T-helper 2 cell treated with Interferon-gamma antibody and Interleukin-4, amounts not matched to agents 5 μg/mL and 100 μg/mL, for 36 hours (primary cell): ENCODE measurements at places on chromosomes 3 and 15.
A peak's percentile ranks its signal among the peaks of the same experiment; 100 is the strongest.

DNA sequence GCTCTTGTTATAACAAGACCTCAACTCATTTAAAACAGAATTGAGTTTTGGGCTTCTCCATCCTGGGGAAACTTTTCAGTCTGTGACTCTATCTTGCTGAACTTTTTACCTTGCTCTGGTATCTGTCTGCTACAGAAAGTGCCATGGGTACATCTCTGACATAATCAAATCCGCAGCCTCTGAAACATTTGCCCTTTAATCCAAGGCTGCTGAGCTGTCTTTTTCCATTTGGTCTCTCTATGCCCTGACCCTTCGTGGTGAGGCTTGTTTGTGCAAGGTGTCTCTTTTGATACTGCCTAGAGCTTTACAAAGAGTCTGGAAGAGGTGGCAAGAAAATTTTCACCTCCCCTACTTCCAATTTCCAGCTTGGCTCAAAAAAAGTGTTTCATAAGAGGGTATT lies 11.3 kb downstream of the TMEM108 start:
- no peak for DNase-seq

DNA sequence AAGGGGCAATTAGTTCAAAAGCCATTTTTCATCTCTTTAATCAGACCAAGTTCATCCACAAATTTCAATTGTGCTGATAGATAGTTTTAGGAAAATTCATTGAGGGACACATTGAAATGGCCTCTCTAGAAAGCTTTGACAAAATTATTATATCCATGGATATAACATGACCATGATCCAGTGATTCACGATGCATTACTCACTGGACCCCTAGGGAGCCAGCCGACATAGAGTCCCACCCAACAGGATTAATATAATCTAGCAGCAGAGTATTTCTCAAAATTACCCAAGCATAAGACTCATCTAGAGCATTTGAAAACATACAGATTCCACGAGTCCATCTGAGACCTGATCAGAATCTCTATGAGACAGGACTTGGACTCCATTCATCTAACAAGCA lies 100.3 kb downstream of the FRMD5 start:
- no peak for DNase-seq

DNA sequence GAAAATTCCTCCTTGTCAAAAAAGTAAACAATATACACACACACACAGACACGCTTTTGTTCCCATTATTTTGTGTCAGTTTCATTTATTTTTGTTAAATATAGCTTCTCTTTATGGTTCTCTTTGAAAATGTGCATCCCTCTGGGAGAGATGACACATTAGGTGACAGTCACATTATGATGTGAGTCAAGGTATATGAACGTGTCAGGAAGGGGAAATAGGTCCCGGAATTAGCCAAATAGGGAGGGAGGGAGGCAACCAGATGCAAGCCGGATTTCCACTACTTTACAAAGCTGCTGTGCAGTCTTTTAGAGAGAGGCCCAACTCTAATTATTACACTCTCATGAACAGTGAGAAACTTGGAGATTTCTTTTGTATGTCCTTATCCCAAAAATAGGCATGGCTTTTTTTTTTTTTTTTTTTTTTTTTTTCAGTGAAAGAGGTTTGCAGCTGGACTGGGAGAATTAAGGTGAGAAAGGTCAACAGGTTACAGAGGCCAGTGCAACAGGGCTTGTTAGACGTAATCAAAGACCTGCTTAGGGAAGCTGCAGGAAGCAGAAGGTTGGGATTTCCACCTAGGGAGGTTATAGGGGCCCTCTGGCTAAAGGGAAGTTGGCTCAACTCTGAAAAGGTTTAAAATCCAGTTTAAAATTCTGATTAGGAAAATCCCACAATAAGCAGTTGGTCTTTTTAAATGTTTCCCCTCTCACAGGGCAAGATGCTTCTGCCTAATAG lies 240.5 kb upstream of the UBE2E1 start:
- no peak for DNase-seq

DNA sequence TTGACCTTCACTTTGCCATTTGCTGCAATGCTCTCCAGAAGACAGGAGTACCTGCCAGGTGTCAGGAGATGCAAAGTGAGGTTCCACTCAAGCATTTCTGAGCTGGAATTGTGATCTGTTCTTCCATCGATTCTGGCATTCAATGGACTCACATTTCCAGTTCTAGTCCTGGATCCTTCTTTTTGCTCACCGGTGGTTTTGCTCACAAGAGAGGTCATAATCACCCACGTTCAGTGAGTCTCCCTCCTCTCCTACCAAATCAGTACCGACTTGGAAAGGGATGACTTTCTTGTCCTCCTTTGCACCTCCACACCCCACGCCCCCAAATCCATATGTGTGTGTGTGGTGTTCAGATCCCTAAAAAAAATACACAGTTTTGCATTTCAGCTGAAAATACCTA lies 206.7 kb upstream of the IGF1R start:
- no peak for DNase-seq

DNA sequence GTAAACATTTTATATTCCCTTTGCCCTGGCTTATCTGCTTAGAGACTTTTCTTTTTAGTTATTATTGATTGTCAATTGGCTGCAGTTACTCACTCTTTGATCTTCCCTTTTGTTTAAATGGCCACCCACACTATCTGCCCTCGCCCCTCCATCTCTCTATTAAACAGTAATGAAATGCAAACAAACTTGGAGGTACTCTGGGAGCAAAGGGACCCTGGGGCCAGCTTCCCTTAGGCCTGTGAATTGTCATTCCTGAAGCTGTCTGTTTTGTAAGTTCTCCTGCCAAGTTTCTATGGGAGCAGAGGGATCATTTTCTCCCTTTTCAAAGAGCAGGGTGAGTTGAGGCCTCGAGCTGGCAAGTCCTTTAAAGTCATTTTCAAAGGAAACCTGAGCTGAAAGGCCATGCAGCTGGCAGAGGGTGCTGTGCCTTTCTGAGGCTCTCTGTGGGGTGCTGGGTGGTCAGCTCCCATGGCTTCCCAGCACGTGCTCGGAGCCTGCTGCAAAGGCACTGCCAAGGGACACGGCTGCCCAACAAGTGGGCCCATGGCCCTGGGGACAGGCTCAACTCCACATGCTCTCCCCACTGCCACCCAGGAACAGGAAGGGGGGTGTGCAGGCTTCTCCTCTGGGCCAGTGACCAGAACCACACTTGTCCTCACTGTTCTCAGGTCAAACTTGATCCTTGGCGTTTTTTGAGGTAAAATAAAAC lies 17.4 kb upstream of the RTP2 start:
- no peak for DNase-seq

- DNase-seq, result no peak
Observed at GRCh38 chr15:29747837-29748417, 74.3 kb downstream of the TJP1 start.

DNA sequence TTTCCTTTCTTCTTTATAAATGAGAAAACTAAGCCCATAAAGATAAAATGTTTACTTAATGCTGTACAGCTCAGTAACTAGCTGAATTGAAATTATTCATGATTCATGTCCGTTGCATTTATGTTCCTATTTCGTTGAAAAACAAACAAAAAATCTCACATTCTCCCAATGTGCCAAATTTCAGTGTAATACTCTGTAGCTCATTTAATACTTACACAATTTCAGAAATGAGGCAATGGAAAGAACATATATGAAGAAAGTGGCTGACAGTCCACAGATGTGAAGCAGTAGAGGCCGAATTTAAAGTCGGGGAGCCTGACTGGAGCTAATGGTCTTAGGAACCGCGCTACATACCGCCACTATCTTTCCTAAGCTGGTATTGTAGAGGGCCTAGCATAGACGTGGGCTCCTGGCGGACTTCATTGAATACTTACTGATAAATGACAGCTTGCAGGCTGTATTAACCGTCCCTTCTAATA lies 651 bp downstream of the PLSCR2 start:
- DNase-seq, result no peak

DNA sequence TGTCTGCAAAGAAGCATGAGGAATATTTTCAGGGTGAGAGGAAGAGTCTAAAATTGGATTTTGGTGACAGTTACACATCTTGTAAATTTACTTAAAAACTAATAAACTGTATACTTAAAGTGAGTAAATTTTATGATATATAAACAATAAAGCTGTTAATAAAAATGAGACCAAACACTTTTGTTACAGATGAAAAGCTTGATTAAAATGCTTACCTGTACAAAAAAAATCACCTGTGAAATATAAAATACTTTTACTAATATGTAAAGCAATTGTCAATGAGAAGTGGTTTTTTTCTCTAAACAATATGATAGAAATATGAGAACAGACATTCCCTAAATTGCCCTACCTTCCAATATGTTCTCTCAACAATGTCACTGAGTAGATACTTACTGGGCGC lies 27.2 kb upstream of the CPB1 start:
- DNase-seq, result no peak

DNA sequence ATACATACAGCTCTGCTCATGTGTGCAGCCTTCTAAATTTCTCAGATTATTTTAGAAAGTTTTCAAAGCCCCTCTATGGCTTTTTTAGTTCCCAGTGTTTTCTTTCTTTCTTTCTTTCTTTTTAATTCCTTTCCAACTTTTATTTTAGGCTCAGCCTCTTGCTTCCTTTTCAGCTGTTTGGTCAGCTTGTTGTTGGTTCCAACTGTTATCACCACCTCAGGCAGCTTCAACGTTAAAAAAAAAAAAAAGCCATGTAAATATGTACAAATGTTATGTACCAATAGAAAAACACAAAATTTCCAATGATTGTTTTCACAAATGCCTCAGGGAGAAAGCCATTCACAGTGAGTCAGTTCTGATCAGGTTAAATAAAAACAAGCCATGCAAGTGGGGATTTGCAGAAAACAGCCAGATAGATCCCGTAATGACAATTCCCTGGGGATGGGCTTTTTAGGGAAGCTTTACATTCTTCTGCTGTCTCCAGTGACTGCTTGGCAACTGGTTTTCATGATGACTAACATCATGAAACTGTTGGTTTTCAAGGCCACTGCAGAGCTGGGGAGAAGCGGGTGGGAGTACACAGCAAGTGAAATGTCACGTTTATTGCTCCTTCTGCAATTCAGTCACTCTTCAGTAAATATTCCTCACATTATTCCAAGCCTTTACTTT lies 908.4 kb downstream of the EPHA3 start:
- no peak for DNase-seq

DNA sequence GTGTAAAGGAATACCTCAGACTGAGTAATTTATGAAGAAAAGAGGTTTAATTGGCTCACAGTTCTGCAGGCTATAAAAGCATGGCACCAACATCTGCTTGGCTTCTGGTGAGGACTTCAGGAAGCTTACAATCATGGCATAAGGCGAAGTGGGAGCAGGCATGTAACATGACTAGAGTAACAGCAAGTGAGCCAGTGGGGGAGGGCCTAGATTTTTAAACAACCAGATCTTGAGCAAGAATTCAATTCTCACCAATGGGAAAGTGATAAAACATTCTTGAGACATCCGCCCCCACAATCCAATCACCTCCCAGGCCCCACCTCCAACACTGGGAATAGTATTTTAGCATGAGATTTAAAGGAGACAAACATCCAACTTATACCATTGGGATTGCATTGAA lies 44.2 kb upstream of the BCL2A1 start:
- DNase-seq, result no peak

DNA sequence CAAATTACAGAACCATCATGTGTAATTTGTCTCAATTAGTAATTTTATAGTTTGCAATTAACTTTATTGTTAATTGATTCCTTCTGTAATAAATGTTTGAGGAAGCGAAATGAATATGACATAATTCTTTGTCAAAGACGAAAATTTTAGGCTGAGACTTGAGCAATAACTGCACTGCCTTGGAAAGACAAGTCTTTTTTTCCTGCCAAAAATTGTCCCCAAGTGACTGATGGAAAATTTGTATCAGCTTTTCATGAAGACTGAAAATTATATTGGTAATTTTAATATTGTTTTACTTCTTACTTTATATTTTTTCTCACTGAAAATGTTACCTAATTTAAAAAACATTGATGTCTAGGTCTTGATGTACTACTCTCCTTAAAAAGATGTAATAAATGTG lies 622.6 kb downstream of the NLGN1 start:
- DNase-seq, result no peak

- DNase-seq, result peak; percentile 45
Observed at GRCh38 chr3:188400494-188401243, 246.7 kb downstream of the LPP start.

DNA sequence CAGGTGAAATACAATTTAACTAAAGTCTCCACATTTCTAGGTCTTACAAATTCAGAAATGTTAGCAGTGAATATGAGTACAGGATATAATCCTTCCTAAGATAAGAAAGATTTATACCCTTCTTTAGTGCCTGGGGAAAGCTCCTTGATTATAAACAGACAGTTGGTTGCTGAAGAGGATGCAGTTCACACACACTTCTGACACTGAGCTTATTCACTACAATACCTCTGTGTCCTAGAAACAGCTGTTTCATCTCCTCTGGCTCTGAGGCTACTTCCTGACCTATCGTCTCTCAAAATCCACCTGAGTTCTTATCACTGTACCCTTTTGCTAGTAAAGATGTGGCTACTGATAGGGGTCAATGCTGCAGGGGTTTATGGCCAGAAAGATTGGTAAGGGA lies 57.1 kb downstream of the TP63 start:
- DNase-seq, result no peak

DNA sequence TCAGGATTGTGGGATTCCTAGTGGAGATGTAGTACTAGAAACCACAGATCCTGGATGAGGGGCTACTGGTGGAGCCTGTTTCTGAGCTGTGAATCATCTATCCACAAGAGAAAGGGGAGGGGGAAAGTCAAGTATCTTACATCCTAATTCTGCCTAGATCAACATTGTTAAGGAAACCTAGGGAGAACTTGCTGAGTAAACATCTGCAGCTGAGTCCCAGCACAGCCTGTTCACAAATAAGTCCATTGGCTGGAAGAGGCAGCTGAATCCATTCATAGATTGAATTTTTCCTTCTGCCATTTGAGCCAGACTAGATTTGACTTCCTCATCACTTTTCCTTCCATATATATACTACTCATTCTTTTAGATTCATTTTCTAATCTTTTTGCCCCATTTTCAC lies 460.5 kb downstream of the TUSC7 start:
- no peak for DNase-seq

DNA sequence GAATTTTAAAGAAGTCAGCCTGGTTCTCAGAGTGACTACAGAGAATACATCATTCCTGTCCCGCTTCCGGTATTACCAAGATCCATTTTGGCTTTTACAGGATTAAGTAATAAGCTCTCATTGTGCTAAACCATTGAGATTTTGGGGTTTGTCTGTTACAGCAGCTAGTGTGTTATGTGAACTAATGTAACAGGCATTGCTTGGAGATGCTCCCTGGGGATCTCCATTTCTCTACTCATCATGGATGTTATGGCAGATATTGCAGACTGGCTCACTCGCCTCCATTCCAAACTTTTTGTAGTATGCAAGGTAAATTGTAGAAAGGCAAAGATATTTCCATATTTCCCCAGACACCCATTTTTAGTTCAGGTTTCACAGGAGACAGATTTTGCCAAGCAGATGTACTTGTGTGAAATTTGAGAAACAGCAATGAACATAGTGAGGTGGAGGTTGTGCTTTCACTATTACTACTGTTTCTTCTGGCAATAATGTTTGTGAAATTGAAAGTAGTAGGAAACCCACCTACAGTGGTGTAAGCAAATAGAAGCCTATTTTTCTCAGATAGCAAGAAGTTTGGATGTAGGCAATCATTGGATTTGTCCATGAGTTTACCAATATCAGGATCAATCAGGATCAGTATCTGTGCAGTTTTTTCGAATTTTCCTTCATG lies 177.1 kb upstream of the GALNT15 start:
- DNase-seq, result no peak

- DNase-seq, result no peak
Observed at GRCh38 chr3:88816445-88816844, 291.0 kb upstream of the EPHA3 start.

- no peak for DNase-seq
Observed at GRCh38 chr3:155131104-155131503, 51.0 kb downstream of the MME start.

- no peak for DNase-seq
Observed at GRCh38 chr15:46961795-46962194, 755.5 kb upstream of the SEMA6D start.

GRCh38 chr3:105345156-105345555 lies 21.6 kb upstream of the ALCAM start:
- DNase-seq, result no peak
